NCI-H2081 (cell line): ENCODE measurements at places on chromosomes 7 and 10.

GRCh38 chr7:157684157-157684908 lies 347.5 kb downstream of the DNAJB6 start:
- no peak for DNase-seq

- no peak for DNase-seq
Measured at GRCh38 chr7:90067171-90067570, 87.1 kb upstream of the STEAP1 start.

- DNase-seq = peak; percentile 74
Measured at GRCh38 chr10:96618653-96619052, 31.8 kb upstream of the TM9SF3 start.

GRCh38 chr10:11157292-11158076 lies 139.8 kb downstream of the CELF2 start:
- no peak for DNase-seq

DNA sequence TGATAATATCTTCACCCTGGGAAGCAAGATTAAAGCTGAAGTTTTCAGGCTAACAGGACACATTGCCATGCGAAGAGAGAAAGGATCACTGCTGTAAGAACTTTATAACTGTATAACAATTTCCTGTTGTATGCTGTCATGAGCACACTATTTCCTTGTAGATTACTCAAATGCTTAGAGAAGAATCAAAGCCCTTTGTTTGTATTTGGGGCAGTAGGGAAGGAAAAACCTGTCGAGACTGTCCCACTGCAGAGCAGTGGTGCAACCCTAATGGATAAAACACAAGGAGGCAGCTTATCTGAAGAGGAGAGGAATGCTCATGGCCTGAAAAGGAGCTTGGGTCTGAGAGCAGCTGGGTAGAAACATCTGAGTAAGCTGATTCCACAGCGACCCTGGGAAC lies 327.7 kb upstream of the NPSR1 start:
- no peak for DNase-seq

DNA sequence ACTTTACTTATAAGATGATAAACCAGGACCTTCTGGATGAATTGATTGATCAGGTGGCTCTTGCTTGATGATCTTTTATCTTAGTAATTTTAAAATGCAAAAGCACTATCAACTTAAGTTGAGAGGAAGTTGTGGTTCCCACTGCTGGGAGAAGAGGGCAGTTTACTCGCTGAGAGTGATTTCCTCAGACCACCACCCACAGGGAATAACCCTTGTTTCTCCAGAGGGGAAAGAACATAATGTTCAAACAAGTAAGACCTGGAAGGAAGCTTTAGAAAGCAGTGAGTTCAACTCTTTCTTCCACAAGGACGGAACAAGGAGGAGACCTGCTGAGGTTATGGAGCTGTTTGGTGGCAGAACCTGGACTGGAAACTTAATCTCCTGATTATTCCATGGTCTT lies 138.7 kb downstream of the FAM204A start:
- DNase-seq = no peak

- DNase-seq = no peak
Measured at GRCh38 chr7:47779341-47779771, 168.9 kb downstream of the PKD1L1 start.

DNA sequence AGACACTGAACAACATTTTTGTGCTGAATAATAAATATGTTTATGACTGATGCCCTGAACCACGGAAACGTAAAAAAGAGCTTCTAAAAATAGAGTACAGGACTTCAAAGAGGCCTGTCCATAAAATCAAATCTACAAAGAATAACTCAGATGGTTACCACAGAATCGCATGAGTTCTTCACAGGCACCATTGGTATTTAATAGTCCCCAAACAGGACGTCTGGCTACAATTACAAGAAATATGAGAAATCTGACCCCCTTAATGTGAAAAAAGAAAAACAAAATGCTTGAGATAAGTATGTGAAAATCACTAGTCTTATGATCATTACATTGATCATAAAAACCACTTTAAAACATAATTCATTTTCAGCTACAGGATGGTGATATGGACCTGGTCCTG lies 20.8 kb downstream of the CYTH3 start:
- DNase-seq = no peak

- DNase-seq = no peak
Measured at GRCh38 chr7:47358944-47359588, 222.8 kb downstream of the TNS3 start.

DNA sequence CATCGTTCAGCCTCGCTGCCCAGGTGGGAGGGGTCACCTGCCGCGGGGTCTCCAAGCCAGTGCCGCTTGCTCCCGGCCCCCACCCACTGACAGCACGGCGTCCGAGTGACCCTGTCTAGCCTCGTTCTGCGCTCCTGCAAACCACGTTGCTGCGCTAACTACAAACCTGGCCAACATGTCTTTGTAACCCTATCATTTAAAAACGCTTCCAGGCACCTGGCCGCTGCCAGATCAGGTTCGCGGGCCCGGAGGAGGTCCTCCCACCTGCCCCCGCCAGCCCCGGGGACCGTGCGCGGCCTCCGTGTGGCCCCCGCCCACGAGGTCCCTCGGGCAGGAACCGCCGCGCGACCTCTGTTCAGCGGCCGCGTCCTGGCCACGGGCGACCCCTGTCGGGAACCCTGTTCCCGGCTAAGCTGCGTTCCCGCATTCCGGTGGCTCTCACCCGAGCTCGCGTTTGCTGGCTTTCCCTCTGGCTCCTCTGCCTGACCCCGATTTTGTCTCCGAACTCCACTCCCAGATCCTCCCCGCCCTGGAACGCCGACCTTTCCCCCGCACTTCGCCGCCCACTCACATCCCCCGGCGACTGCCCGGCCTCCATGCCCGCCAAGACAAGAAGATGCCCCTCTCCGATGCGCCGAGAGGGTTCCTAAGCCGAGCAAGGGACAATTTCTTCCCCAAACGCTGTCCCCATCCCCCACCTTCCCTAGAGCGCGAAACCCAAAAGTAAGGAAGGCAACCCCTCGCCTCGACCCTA lies 2.4 kb downstream of the SFMBT2 start:
- DNase-seq = peak; percentile 51

DNA sequence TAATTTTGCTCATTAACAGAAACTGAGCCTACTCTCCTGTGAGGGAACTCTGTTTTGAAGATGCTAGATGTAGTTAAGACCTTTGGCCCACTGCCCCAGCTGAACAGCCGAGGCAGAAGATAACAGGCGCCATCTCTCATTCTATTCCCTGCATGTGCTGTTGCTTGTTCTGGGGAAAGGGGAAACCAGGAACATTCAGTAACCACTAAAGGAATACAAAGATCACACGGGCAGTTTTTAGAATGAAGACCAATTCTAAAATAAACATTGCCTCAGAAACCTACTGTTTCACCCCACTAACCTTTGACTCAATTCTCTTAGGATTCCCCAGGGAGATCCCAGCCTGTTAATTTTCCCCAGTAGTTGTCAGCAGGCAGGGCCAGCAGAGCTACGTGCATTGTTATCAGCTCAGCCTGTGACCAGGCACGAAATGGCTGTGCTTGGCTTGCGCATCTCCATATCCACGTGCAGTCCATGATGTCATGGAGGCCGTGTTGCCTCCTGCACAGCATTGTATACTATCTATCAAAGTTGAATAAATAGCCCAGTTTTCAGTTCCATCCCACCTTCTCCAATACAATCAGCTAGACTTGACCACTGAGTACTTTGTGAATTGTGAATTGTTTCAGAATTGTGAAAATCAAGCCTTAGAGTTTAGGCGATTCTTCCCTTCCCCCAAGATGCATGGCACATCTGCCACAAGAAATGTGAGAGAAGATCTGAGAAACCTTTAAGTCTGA lies 36.0 kb downstream of the ANK3 start:
- peak; percentile 7 for DNase-seq

GRCh38 chr7:29858191-29858951 lies 52.1 kb downstream of the WIPF3 start:
- no peak for DNase-seq

DNA sequence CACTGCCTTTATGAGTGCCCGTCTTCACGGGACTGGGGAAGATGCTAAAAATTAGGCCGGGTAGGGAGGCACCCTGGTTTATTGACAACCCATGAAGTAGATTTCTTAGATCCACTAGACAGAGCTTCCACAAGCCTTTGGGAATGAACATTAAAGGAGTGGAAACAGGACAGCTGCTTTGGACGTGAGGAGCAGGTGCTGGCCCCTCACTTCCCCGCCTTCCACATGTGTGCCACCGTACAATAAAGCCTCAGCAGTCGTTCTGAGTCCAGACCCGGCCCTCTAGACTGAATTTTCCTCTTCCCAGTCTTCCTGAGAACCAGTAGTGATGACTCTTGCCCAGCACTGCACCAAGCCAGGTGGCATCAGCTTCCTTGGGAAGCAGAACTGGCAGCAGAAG lies 282.4 kb downstream of the CELF2 start:
- DNase-seq = no peak

DNA sequence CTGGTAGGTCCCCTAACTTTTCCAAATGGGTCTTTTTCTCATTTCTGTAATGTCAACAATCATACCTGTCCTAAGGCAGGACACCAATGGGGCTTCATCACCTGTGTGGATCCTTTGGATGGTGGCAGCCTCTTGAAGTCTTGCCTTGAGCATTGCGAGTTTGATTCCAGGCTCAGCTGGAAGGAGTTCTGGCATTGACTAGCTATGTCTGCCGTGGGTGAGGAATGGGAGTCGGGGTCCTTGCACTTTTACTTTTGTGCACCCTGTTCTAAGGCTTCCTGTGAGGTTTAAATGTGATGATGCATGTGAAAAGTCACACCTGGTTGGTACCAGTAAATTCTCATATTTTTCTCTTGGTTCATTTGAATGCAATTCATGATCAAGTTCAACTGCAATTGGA lies 55.9 kb upstream of the CTBP2 start:
- no peak for DNase-seq

DNA sequence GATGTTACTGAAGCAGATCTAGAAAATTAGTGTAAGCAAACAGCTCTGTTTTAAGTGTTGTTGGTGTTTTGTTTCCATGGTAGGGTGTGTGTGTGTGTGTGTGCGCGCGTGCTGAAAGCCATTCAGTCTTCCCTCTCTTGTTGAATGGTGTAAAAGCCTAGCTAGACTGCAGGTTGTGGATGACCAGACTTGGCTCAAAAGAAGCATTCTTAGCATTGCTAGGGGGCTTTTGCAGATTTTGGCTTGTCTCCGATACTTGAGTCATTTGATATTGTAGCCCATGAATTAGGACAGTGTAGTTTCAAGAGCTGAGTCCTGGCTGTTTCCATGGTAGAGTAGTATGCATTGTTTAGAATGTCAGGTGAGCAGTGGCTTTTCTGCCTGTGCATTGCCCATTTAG lies 99.1 kb downstream of the SND1 start:
- DNase-seq = no peak

GRCh38 chr7:66558201-66558641 lies 70.5 kb upstream of the KCTD7 start:
- no peak for DNase-seq

- DNase-seq = no peak
Measured at GRCh38 chr7:73683788-73684693, 644 bp downstream of the BUD23 start.

DNA sequence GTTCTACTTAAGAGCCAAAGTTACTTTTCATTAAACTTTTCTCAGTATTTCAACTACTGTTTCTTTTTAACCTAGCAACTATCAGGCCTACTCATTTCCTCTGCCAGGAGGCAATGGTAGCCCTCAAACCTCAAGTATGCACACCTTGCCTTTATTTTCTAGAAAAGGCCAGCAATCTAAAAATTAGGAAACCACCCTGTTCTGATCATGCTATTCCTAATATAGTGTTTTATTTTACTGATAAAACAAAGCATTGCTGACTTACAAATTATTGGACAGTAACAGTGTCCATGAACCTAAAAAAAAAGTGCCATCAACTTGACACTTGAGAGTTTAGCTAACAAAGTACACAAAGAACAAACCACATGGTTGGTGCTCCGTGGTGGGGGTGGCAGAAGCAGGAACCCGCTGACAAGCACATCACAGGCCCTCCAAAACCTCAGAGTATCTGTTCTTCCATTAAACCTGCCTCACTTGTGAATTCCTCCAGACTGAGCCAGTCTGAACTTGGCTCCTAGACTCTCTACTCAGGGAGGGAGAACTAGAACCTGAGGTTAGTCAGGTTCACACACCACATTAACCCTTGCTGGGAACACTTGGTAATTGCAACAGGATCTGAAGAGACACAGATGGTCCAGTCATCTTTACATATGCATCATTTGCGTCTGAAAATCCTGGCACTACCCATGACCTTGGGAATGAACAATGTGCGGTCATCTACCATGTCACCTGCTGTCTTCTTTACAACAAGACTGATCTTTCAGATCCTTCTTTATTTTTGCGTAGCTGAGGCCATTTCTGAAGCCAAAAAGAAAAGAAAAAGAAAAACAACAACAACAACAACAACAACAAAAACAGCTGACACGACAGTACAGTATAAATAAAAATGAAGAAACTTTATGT lies 31.9 kb downstream of the PIP4K2A start:
- DNase-seq = no peak

- no peak for DNase-seq
Measured at GRCh38 chr7:106915873-106916272, 50.8 kb downstream of the PIK3CG start.

DNA sequence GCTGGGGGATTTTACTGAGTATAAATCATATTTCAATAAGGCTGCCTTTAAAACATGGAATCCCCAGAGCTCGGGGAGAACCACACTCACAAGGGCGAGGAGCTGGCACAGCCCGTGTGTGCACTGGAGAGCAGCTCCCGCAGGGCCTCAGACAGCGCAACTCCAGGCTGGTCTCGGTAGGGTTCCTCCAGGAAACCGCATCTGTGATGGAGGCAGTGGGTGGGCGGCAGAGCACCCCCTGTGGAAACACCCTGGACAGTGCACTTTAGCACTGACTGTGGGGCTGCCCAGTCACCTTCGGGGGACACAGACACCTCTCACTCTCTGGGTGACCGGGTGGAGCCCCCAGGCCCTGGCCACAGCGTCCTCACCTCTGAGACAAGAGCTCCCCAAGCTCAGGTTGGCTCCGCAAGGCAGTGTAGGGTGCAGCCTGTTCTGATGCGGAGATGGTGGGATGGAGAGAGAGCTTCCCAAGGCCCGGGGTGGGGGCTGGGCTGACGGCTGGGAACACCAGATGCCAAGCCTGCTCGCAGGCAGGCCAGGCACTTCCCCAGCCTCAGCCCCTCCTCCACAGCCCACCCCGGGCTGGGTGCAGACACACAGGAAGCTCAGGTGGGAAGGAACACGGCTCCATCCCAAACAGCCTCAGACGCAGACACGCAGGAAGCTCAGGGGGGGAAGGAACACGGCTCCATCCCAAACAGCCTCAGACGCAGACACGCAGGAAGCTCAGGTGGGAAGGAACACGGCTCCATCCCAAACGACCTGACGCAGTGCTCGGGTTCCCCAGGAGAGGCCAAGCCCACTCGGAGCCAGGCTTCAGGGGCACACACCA lies 224.4 kb downstream of the MAD1L1 start:
- no peak for DNase-seq

GRCh38 chr7:105336009-105336408 lies 52.7 kb downstream of the SRPK2 start:
- no peak for DNase-seq

DNA sequence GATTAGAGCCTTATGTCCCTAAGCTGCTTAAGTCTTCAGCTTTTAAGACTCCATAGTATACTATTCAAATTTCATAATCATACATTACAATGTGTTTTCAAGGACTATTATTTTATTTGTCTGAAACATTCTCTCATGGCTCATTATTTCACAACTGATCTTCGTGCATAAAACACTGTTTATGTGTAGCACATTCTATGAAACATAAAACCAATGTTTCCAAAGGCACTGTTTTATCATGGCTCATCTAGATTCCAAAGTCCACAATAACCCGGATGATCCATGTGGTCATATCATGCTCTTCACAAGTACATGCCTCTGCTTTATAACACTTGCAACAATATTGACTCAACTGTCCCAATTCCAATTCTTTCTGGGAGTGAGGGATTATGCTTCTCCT lies 806.1 kb downstream of the TNS3 start:
- DNase-seq = no peak
